ENCODE measurements at places on chromosomes 3 and 15.

DNA sequence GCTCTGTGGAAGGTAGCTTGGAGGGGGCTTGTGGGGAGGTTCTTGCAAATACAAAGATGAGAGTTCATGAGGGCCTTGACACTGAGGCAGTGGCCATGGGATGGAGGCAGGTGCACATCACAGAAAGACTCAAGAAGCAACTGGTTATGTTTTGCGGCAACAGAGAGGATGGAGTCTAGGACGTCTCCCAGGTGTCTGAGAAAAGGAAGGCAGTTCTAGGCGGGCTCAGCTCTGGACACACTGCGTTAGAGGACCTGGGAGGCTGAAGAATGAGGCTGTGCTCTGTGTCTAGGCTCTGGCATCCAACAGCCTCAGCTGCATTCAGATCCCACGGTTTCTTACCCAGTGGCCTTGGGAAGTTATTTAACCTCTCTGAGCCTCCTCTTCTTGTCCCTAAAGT is 23.5 kb downstream of the NOX5 start:
- DNase-seq: no peak

GRCh38 chr3:193842029-193842798 is 249.2 kb downstream of the OPA1 start:
- DNase-seq: no peak

DNA sequence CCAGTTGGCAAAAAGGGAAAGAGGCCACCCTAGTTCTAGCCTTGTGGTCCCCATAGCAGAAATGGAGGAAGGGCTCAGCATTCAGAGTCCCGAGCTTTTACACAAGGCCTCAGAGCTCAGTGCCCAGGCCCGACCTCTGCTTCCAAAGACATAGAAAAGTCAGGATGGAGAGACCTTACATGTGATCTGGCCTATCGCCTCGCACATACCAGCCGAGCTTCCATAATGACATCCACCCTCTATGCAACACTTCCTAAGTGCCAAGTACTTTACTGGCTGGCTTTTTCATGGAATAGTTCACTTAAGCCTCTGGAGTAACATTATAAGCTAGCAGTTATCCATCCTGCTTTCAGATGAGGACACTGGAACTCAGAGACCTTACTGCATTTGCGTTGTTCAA is 275.9 kb downstream of the FAM43A start:
- DNase-seq: no peak

DNA sequence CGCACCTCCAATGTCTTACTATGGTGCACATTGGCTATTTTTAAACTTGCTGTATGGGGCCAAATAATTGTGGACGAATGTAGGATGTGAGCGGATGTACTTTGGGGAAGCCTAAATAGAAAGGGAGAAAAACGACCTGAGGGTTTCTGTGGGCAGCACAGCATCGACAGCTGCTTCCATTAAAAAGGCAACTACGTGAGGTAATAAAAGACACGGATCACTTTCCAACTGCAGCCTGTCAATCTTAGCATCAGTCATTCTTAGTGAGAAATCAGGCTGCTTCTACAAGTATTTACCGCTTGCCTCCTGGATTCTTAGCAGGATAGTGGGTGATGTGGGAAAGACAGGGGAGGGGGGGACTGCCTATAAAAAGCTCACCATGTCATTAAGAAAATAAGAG is 186.7 kb upstream of the SLC2A2 start:
- DNase-seq: no peak

Data from HS-27A (cell line).